CD4-positive, alpha-beta T cell treated with Interferon alpha-2 for 1 hour (primary cell): ENCODE measurements at places on chromosomes 5 and 9.
A peak's percentile ranks its signal among the peaks of the same experiment; 100 is the strongest.

DNA sequence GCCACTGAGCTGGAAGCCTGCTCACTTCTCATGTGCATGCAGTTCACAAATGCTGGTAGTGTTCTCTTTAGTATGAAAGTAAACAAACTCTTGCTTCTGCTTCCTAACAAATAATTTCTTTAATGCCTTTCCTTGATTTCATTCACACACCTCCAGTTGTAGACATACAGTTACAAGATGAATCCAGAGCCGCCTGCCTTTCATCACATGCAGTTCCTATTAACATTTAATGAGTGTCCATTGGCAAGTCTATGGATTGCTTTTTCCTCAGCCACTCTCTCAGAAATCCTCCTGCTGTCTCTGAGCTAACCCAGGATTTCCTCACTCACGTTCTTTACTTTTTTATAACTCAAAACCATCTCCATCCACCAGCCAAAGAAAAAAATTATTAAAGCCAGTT lies 408.6 kb downstream of the BNC2 start:
- no peak for DNase-seq

DNA sequence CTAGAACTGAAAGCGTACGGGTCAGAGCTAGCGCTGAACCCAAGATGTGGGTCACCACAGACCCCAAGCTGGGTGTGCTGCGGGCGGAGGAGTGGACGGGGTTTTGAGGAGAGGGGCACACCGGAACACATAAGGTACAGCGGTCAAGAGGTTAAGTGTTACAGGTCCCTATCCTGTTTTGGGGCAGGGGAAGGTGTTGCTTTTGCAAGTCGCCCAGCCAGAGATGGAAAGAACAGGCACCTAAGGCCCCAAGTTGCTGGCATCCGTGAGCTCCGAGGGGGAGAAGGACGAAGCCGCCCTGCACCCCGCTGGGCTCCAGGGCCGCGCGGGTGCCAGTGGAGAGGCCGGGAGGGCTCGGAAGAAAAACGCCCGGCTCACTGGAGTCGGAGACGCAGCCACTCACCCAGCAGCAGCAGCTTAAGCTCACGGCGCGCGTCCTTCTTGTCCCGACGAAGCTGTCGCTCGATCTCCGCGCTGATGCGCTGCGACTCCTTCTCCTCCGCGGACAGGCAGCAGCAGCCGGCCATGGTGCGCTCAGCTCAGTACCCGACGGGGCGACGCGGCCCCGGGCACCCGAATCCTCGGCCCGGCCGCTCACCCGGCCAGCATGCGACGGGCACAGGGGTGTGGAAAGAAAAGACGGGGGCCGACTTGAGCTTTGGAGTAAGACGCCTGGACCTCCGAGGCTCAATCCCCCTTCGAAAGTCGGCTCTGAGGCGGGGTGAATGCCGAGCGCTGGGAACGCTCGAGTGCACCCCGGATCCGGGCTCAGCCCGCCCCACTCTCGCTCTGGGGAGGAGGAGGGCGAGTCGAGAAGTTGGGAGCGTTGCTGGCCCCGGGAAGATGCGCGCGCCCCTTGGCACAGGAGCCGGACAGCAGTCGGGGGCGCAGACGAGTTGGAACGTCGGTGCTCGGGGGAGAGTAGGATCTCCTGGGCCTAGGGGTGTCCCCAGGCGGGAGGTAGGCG lies 572 bp downstream of the GNA14 start:
- no peak for DNase-seq

- DNase-seq, result no peak
These were observed 55.7 kb downstream of the NR3C1 start for GRCh38 chr5:143347698-143348344.

- no peak for DNase-seq
These were observed 24.0 kb downstream of the LIX1 start for GRCh38 chr5:97118261-97119006.

- DNase-seq, result no peak
These were observed 69.4 kb downstream of the PPIC start for GRCh38 chr5:122967085-122967484.

DNA sequence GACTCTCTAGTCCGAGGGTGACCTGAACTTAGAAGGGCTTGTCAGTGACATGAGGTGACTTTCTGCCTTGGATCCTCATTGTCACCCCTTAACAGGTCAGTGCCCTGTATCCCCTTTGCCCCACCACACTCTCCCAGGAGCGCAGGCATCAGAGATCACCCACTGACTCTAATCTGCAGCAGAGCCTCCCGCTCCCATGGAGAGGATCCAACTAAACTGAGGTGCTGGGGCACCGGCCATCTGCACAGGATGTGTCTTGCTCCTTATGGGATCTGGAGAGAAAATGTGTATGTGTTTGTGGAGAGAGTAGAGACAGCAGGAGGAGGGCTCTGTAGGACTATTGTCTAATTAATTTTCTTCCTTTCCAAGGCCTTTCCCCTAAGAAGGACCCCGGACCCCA lies 213.7 kb downstream of the ROR2 start:
- no peak for DNase-seq

DNA sequence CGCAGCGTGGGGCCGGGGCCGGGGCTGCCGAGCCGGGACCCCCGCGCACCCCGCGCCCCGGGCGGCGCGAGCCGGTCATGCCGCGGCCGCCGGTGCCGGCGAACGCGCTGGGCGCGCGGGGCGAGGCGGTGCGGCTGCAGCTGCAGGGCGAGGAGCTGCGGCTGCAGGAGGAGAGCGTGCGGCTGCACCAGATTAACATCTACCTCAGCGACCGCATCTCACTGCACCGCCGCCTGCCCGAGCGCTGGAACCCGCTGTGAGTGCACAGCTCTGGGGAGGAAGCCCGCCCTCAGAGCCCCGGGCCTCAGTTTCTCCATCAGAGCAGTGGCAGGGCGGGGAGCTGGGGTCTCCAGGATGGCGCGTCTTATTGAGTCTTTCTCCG lies 335 bp downstream of the GALNT12 start:
- no peak for DNase-seq

DNA sequence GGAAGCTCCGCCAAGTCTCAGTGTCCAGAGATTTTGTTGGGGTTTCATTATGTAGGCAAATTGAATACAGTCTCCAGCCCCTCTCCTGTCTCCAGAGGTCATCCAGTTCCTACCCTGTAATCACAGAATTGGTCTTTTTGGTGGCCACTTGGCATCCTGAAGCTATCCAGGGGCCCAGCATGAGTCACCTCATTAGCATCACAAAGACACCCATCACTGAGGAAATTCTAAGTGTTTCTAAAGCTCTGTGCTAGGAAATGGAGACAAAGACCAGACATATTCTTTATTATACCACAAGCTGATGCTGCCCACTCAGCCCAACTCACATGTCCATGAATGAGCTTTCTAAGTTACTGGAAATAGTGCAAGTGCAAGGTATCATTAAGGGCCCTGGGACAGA lies 229.9 kb downstream of the DOCK8 start:
- no peak for DNase-seq

- DNase-seq, result no peak
These were observed 782 bp upstream of the SKP1 start for GRCh38 chr5:134177369-134178095.

- no peak for DNase-seq
These were observed 156.8 kb downstream of the PAX5 start for GRCh38 chr9:36877239-36877638.

DNA sequence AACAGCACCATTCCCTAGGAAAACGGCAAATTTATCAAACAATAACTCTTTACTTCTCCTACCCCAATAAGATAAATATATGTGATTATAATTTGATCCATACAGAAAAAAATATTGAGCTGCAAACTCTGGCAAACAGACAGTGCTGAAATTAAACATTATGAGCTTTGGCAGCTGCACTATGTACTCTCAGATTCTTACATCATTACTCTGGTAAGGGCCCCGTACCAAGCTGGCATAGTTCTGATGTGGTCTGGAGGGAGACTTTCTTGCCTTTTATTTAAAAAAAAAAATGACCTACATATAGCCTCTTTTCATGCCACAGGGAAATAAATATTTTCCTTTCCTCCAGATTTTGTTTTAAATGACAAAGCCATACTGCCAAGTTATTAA lies 95.0 kb downstream of the NR6A1 start:
- no peak for DNase-seq

GRCh38 chr9:32579706-32580331 lies 6.9 kb upstream of the NDUFB6 start:
- peak; percentile 83 for DNase-seq

GRCh38 chr9:110050925-110051355 lies 157.0 kb downstream of the C9orf152 start:
- no peak for DNase-seq

GRCh38 chr9:137272241-137273094 lies 5.1 kb upstream of the TOR4A start:
- no peak for DNase-seq

DNA sequence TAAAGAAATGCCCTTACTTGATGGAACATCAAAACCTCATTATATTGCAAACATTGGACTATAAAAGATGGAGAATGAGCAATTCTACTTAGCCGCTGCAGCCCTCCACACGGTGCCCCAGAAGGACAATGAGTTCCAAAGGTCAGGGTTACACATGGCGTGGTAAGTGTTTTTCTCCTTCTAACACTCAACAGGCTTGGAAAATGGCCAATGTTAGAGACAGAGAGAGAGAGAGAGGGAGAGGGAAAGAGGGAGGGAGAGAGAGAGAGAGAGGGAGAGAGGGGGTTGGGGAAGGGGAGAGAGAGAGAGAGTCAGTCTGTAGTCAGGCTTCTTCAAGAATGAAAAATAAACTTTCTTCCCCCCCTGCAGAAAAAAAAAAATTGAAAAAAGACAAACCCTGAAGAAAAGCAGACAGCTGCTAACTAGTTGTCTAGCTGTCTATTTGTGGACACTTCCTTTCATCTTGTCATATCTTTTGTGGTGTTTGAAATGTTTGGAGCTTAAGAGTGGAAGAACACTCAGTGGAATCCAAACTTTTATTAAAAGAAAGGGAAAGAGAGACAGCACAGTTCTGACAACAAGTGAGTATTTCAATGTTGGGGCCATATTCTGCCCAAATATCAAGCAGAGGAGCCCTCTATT lies 324.8 kb downstream of the TMEM38B start:
- DNase-seq, result no peak

GRCh38 chr5:82387819-82388166 lies 109.6 kb upstream of the RPS23 start:
- no peak for DNase-seq

- no peak for DNase-seq
These were observed 11.1 kb downstream of the UNC13B start for GRCh38 chr9:35172878-35173277.

GRCh38 chr5:10600626-10601245 lies 36.9 kb downstream of the ANKRD33B start:
- no peak for DNase-seq

GRCh38 chr9:89923961-89924504 lies 319.2 kb downstream of the GADD45G start:
- no peak for DNase-seq

DNA sequence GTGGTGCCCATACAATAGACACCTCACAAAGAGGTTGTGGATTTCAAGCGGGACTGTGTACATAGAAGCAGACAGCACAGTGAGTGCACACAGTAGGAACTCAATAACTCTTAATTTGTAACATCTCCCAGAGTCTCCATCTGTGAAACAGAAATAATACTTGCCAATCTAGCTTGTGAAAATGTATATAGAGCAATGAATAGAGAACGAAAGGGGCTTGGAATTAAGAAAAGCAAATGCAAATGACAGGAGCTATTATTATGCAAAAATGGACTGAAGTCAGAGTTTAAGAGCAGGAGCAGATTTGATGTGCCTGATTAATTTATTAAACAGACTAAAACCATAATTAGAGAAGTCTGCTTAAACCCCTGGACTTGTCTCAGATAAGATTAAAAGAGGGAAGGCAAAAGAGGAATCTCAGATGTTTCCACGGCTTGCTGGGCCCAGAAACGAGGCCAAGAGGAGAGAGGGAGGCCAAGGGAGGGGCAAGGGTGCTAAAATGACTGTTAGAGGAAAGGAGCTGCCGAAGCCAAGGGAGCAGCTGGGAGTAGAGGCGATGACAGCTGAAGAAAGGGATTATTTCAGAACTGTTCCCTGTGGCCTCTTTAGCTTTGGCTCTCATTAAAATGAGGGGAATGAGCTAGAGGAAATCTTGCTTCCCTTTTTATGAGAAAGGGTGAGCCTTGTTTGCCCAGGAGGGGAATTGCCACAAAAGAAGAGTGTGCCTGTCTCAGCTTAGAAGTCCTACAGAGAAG lies 72.1 kb downstream of the FEM1C start:
- no peak for DNase-seq

GRCh38 chr5:110879675-110880074 lies 140.9 kb downstream of the SLC25A46 start:
- DNase-seq, result no peak

DNA sequence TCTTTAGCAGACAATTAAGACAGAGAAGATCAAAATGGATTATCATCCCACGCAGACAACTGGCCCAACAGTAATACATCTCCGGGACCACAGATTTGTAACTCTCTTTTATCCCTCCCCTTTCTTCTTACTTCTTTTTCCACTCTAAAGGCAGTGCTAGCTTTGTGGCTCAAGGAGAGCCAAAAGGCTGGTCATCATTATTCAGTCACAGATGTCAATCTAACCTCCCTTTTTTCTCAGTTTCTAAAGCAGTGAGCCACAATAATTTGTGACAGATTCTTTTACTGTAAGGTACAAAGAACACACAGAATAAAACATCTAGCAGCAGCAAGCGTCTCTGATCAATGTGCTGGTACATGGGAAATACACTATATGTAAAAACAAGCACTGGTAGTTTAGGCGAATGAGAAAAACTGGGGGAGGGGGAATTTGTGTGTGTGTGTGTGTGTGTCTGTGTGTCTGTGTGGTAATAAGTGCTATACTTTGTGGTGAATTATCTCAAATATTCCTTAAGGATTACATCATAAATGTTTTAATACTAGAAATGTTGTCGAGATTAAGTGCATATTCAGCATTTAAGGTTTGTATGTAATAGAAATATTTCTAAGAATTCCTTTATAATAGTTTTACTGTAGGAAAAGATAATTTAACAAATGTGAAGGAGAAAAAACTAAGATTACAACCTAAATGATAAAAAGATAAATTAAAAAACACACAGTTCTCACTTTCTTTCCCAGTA lies 140.2 kb downstream of the DENND1A start:
- DNase-seq, result no peak
